Pericardium fibroblast (primary cell): ENCODE measurements at places on chromosomes 11 and 22. TPM values are rescaled to one million over a fixed set of nuclear protein-coding genes. Genes with fewer than 3 reads are reported as not detected.

Gene ENTHD1
- total RNA-seq: not detected in 2 replicates

Gene SLC6A5
- not detected in 2 replicates for total RNA-seq

Gene OR5L1
- total RNA-seq: not detected in 2 replicates

Gene GUCY1A2
- total RNA-seq: 4.7 and 7.0 TPM in 2 replicates

Gene MN1
- 37.7 and 43.8 TPM in 2 replicates for total RNA-seq

Gene SORL1
- 0.09 and 0.23 TPM in 2 replicates for total RNA-seq

Gene OR51V1
- total RNA-seq: not detected in 2 replicates

Gene OR2D2
- 3.1 TPM in 1 of 2 replicates, not detected in the other for total RNA-seq
